ENCODE measurements at places on chromosomes 16 and 17.

DNA sequence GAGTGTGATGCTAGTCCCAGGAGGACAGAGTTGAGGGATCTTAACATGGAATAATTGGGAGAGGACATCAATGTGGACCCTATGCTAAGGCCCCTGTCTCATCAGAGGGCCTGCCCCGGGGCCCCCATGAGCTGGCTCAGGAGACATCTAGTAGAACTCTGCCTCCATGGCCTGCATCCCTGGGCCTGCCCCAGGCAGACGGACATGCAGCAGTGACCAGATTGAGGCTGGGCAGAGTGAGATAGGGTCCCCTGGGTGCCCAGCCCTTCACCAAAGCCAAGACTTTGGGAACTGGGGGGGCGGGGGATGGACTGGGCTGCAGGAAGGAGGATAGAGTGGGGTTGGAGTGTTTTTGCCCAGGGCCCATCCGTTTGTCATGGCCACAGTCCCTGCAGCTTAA is 115.2 kb downstream of the CCDC182 start:
- no peak for DNase-seq

DNA sequence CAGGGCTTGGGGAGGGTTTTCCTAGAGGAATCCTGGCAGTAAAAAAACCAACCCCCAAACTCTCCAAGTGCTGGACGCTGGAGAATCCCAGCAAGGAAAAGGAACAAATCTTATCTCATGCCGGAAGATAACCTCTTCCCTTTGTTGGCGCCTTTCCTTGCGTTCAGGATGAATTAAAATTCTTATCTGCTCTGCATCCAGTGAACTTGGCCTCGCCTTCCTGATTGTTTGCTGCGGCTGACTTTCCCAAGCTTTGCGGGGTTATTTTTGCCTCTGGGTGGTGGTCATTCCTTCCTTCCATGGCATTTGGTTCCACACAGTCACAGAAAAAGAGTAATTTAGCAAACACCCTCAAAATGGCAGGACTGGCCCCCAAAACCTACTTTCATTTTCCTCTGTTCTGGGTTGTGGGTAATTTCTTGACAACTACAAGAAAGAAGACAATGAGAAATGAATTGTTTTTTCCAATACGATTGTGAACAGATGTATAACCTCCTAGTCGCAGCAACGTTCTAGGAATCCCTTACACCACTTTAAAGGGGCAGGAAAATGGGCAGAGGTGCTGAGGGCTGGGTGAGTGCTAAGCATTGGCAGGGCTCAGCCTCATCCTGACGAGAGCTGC is 77.8 kb downstream of the MRC2 start:
- no peak for DNase-seq

GRCh38 chr17:48357779-48358602 is 72.0 kb downstream of the SKAP1 start:
- DNase-seq: no peak

- peak; percentile 28 for DNase-seq
Observed at GRCh38 chr17:65278050-65278819, 141.1 kb downstream of the RGS9 start.

GRCh38 chr17:75611851-75612429 is 21.3 kb upstream of the SMIM5 start:
- DNase-seq: no peak

DNA sequence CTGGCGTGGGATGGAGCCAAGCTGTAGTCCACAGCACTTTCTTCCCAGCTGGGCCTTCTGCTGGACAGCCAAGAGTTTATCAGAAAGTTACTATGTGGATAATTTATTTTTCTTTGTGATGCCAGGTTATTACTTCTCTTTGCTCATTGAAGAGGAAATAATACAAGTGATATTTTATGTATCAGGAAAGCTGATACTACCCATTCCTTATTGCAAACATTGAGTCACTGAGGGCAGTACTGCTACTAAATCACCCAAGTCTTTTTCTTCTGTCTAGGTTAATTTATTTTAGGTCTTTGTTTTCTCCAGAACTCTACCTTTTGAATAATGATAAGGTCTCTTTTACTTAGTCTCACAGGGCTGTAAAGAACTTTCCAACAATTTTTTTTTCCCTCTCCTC is 8.3 kb downstream of the NUP93 start:
- DNase-seq: no peak

DNA sequence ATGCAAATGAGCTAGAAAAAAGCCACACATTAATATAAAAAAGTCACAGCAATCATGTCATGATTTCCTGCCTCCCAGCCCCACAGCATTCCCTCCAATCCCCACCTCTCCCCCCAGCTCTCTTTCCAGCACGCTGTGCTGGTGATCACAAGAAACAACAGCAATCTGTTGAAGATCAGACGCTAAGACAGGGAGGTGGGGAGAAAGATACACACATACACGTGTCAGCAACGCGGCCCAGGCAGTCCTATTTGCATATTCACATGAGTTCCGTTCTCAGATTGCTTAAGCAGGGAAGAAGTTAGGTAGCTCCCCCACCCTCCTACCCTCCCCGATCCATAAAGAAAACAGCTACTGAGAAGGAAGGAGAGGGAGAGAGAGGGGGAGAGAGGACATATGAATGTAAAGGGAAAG is 405.5 kb upstream of the PSMD7 start:
- no peak for DNase-seq

GRCh38 chr16:80656711-80657150 is 115.9 kb downstream of the DYNLRB2 start:
- no peak for DNase-seq

- peak; percentile 93 for DNase-seq
Observed at GRCh38 chr17:49439673-49440571, 25.2 kb upstream of the PHB1 start.

GRCh38 chr16:17408296-17408695 is 62.5 kb downstream of the XYLT1 start:
- no peak for DNase-seq

DNA sequence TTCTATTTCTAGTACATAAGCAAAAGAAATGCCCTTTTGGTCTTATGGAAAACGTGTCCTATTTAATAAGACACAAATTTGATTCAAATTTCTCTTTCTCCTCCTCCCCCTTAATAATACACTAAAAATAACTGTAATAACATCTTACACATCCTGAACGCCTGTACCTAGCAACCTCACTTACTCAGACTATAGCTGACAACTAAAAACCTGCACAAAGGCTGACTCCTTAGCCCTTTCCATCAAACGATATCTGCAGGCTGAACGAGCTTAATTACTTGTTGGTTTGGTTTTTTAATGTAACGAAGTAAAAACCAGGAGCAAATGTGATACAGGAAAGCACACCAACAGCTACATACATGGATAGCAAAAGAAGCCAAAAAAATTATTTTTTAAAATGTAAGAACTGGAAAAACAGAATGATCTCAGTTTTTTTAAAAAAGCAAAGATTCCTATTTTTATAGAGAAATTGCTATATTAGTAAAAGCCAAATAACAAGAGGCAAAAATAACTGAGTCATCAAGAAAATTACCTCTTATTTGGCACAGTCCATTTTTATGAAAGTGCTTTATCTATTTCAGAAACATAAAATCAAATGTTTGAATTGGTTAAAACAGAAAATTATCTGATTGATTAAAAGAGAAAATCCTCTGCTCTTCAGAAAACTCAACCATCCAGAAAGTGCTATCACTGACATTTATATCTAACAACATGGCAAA is 23.5 kb downstream of the ADCY9 start:
- DNase-seq: no peak

GRCh38 chr16:73095885-73096421 is 48.0 kb upstream of the ZFHX3 start:
- DNase-seq: no peak

GRCh38 chr16:82603784-82604411 is 22.9 kb upstream of the CDH13 start:
- peak; percentile 36 for DNase-seq

DNA sequence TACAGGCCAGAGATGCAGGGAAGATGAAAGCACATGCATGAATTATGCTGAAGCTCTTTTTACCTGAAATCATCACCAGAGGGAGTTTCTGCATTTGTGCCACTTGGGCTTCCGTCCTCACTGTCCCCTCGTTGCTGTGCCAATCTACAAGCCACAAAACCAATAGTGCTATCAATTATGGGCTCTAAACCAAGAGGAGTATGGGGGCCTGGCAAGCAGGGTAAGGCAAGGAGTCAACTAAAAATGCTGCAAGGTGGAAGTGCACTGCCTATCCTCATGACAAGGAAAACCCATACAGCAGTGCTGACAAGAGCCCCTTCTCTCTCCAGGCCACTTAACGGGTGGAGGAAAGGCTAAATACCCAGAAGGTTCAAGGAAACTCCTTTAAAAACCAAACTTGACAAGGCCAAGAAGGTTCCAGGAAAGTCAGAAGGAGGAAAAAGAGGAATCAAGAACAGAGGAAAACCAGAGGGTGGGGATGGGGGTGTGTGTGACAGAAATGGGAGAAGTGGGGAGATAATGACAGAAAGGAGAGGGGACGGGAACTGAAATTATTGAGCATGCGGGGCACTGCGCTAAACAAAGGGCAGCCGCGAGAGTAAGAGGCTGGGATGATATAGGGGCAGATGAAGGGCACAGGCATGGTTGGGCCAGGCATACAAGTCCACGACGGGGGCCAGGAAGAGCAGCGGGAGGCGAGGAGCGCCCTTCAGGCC is 674 bp downstream of the C17orf75 start:
- DNase-seq: peak; percentile 20

- DNase-seq: peak; percentile 74
Observed at GRCh38 chr17:42248351-42249179, 27.6 kb downstream of the STAT5B start.

- no peak for DNase-seq
Observed at GRCh38 chr16:84927621-84928591, 83.4 kb downstream of the ZDHHC7 start.

- no peak for DNase-seq
Observed at GRCh38 chr17:64783031-64783461, 120.9 kb upstream of the SMURF2 start.

DNA sequence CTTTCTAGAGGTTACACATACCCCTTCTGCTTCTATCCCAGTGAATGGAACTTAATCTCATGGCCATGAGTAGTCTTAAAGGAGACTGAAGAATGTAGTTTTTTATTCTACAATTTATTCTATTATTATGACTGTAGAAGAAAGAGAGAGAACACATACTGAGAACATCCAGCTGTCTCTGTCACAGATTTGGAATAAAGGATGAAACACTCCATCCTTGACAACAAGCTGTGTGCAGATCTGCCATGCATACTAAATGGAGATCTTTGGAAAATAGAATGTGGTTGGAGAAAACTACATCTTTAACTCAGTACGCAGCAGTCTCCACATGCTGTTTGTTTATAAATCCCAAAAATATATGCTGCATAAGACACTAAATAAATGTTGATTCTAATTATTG is 54.1 kb upstream of the NUDT7 start:
- DNase-seq: no peak

DNA sequence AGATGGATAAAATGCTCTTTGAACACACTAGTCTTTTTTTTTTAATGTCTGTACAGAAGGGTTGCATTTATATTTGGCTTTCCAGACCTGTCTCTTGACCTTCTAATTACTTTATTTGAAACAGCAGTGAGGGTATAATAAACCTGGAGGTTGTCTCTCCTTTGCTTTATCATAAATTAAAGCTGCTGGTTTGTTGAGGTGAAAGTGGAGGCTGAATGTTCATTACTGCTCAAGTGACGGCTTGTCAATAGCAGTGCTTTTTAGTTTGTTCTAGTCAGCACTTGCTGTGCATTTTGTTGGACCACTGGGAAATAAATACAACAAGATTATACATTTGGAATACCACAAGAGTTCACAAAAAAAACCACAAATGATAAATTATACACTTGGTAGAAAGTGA is 264.2 kb downstream of the IRX3 start:
- DNase-seq: no peak

DNA sequence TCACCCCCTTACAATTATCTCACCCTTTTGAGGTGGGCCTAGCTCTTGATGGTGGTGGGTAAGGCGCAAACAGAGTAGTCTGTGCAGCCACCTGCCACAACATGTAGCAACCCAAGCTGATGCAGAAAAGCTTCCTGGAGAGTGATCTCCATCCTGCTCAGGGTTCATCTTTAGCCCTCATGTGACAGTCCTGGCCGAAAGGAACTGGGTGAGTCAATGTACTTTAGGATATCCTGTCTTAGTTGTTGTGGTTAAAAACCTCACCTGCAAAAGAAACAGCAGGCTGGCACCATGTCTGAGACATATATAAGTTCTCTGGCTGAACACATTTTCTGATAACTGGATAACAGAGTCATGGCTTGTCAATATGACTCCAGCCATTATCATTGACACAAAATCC is 183.5 kb upstream of the CPHXL start:
- no peak for DNase-seq

DNA sequence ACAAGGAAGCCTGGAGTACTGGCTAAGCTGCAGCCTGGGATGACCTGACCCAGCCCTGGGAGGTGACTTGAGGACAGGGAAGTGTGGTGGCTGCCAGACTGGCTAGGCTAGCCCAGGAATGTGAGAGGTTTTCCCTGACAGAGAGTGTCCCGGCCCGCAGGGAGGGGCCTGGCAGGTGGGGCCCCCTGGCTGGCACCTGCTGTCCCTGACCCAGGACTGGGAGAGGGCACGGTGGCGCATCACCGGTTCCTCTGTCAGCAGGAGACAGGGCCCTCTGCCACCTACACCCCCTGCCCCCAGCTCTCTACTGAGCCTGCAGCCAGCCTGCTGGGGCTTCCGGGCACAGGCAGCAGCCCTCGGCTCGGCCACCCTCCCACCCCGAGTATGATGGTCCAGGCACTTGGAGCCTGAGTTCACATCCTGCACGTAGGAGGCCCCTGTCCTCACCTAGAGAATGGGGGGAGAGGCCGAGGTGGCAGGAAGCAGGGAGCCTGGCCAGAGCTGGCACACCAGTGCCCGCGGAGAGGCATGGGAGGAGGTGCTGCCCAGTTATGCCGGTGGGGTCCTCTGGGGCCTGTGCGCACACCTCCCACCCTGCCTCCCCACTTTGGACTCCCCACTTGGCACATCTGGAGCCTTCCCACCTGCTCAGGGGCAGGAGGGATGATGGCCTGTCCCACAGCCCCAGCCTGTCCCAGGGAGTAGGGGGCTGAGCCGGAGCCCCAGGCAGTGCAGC is 528 bp downstream of the PRSS27 start:
- no peak for DNase-seq

DNA sequence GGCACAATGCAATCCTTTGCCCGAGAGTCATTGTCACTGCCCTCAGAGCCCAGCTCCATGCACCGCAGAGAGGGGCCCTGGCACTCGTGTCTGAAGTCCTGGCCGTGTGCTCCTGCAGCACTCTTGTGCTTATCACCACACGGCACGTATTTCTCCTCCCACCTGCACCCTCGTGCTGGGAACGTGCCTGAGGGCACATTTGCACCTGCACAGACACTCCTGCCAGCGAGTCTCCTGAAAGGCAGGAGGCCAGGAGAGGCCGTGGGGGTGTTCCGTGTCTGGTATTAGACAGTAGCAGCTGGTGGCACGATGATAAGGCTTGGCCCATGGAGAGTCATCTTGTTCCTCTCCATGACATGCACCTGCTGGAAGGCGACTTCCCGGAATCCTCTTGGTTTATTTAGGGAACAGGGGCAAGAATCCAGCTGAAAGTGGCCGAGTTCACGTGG is 3.4 kb upstream of the ACSF3 start:
- no peak for DNase-seq

GRCh38 chr17:1447052-1447451 is 9.0 kb downstream of the CRK start:
- no peak for DNase-seq
